ENCODE measurements at places on chromosomes 11 and 22. TPM values are rescaled to one million over a fixed set of nuclear protein-coding genes. Genes with fewer than 3 reads are reported as not detected.

GRCh38 chr11:72821920-72822799 is 7.9 kb downstream of the ATG16L2 start:
- peak; percentile 94 for DNase-seq

DNA sequence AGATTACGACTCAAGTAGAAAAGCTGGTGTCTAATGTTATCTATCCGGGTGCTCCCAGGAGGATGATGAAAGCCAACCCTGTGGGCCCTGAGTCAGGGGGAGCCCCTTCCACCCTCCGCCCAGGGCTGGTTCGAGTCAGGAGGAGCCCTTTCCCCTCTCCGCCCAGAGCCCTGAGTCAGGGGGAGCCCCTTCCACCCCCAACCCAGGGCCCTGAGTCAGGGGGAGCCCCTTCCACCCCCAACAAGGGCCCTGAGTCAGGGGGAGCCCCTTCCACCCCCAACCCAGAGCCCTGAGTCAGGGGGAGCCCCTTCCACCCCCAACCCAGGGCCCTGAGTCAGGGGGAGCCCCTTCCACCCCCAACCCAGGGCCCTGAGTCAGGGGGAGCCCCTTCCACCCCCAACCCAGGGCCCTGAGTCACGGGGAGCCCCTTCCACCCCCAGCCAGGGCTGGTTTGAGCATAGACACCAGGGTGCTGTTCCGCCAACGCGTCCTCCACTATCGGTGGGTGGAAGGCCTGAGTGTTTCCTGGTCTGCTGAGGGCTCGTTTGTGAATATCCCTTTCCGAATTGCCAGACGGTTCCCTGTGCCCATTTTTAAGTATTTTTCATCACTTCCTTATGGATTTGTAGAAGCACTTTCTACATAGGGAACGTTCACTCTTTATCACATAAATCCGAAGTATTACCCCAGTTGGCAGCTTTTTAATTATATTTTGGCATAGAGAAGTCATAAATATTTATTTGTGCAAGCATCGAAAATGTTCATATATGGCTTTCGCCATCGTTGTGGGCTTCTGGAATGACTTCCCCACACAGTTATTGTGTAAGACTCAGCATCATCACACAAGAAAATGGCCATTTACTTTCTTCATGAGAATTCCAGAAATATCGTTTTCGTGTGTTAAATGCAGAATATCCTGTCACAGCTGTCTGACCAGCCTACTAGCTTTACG is 380.6 kb downstream of the BRD1 start:
- no peak for DNase-seq

DNA sequence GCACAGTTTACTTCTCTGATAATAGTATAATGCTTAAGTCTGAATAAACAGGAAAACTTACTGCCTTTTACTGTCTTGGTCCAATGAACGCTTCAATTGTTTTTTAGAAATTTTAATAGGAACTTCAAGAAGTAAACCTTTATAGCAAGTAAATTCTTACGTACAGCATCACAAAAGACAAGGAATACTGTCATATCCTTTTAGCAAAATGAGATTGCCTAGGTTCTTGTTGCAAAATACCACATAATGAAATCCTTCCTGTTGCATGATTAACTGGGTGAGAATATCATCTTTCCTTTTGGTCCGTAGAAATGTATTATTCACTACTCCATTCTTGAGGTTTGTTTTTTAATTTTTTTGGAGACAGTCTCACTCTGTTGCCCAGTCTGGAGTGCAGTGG is 22.3 kb upstream of the HIKESHI start:
- DNase-seq = no peak

LIF gene
- total RNA-seq = 5.8 TPM

GRCh38 chr11:71158936-71159335 is 93.4 kb downstream of the SHANK2 start:
- DNase-seq = peak; percentile 10

DNA sequence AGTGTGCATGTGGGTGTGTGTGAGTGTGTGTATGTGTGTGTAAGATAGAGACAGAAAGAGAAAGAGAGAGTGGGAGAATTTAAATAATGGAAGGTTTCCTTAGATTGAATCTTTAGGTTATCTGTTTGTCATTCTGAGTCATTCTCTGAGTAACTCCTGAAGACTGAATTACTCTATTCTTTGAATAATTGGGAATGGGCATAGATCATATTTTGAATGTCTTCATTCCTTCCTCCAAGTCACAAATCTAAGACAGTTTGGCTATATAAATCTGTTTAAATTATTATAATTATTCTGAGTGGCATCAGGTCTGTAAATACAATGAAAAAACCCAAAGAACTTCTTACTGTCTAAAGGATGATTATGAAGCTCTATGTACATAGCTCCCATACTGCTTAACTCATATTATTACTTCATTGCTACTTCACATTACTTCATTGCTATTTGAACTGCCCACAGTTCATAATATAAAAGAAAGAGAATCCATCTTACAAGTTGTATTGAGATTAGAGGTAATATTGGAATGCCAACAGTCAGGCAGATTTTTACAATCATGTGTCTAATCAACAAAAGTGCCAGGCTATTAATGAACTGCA is 346.6 kb upstream of the CCDC179 start:
- no peak for DNase-seq

DNA sequence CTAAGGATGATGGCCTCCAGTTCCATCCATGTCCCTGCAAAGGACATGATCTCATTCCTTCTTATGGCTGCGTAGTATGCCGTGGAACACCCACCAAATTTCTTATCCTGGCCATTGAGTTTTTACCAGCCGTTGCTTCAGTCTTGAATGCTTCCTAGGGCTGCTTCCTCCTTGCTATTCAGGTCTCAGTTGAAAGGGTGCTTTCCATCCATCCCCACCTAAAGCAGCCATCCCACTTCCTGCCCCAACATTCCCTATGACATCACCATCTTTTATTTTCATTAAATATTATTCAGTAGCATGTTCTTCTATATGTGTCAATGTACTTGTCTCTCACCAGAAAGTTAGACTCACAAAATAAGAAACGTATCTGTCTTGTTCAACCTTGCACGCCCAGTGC is 40.7 kb upstream of the SLN start:
- DNase-seq = no peak

DNA sequence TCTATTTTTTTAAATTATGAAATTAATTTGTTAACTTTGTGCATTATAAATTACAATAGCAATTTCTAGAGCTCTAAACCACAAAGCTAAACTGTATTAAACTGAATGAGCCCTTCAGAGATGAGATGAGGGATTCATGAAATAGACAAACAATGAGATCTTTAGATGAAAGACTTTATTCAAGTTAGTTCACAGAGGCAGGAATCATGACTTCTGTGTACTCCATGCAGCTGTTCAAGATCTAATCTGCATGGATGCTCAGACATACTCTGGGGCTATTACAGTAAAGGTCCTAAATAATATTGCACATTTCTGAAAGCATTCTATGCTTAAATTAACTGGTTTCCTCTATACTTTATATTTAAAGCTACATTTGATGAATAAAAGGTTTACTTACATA is 122.7 kb downstream of the FCHSD2 start:
- no peak for DNase-seq

- DNase-seq = no peak
Observed at GRCh38 chr11:129259931-129260348, 67.8 kb upstream of the ARHGAP32 start.

MN1 gene
- 6.4 TPM for total RNA-seq

DNA sequence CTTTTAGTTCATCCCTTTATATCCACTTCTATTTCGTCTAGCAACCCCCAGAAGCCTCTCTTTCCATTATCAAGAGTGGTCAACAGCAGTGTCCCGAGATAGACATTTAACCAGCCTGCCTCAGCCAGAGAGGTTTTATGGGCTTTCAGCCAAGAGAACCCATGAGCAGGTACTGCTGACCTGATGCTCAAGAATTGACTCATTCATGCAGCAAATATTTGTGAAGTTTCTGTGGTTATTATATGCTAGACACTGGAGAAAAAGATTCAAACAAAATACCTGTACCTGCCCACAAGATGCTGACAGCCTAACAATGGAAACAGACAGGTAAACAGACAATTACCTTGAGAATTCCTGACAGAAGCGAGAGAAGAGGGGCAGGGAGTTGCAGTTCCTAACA is 9.7 kb upstream of the LRRC55 start:
- no peak for DNase-seq

GRCh38 chr22:50626314-50626849 is 1.6 kb downstream of the ARSA start:
- peak; percentile 59 for DNase-seq

GRCh38 chr11:15772981-15773380 is 583.4 kb downstream of the SOX6 start:
- no peak for DNase-seq

TUBA8 gene
- total RNA-seq = 1.1 TPM

DNA sequence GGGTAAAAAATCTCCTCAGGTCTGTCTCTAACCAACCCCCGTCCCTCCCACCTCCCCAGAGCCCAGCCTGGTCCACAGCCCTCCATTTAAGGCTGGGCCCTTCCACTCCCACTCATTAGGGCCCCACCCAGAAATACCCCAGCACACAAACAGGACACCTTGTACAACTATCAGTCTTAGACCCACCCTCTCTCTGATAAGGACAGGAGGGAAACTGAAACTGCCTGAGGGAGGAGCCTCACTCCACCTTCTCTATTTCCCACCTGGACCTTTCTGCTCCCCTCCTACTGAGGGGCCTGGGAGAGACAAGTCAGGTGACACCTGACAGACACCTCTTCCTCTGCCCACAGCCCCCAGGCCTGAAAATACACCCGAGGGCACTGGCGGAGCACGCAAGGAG is 90.2 kb downstream of the PLEKHA7 start:
- no peak for DNase-seq

PAMR1 gene
- 19.7 TPM for total RNA-seq

- no peak for DNase-seq
Observed at GRCh38 chr11:92340839-92341238, 116.2 kb downstream of the FAT3 start.

- DNase-seq = no peak
Observed at GRCh38 chr22:40747361-40747760, 68.1 kb downstream of the MCHR1 start.

GRCh38 chr22:49392841-49393510 is 434.7 kb downstream of the BRD1 start:
- peak; percentile 21 for DNase-seq
